ENCODE measurements at places on chromosomes 13 and 19.
A peak's percentile ranks its signal among the peaks of the same experiment; 100 is the strongest.

GRCh38 chr13:114111577-114111976, 20.8 kb downstream of the RASA3 start:
- DNase-seq = no peak

GRCh38 chr19:55675661-55676354, 782 bp downstream of the EPN1 start:
- no peak for DNase-seq

DNA sequence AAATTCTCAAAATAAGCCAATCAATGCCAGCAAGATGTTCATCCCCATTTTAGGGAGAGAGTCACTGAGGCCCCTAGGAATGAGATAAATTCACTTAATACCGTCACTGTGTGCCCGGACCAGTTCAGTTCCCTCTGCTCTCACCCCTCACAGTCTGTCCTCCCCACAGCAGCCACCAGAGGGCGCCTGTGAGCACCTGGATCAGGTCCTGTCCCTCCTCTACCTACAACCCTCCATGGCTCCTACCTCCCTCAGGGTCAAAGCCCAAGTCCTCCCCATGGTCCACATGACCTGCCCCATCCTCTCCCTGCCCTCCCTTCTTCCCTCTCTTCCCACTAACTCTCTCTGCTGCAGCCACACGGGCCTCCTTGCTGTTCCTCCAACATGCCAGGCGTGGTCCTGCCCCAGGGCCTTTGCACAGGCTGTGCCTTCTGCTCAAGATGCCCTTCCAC, 42.0 kb upstream of the NFIC start:
- peak; percentile 42 for DNase-seq

GRCh38 chr13:71814806-71815360, 52.1 kb downstream of the DACH1 start:
- DNase-seq = no peak

- DNase-seq = no peak
These were observed 12.2 kb downstream of the GRIK5 start for GRCh38 chr19:42057846-42058245.

DNA sequence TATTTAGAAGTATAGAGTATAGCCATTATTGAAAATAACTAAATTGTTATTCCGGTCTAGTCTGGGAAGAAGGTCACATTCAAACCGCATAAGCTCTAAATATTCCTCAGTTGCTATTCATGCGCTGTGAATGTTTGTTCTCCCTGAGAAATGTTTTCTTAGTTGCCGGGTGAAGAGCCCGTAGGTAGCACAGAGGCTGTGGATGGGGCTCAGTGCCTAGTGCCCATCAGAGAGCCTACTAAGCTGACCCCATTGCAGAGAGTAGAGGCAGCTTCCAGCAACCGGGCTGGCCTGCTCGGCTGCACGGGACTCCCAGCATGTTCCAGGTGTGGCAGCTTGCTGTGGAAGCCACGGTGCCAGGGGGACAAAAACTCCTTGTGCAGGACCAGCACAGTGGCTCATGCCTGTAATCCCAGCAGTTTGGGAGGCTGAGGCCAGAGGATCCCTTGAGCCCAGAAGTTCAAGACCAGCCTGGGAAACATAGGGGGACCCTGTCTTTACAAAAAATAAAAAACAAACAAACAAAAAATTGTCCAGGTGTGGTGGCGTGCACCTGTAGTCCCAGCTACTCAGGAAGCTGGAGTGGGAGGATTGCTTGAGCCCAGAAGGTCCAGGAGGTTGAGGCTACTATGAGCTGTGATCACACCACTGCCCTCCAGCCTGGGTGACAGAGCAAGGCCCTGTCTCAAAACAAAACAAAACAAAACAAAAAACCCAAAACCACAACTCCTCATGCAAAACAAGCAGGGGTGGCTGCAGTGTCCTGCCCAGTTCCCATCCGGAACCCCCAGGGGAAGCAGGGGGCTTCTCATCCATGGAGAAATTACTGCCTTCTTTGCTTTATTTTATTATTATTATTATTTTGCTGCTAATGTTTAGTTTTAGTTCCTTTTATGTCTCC, 82.5 kb downstream of the KCTD15 start:
- no peak for DNase-seq

DNA sequence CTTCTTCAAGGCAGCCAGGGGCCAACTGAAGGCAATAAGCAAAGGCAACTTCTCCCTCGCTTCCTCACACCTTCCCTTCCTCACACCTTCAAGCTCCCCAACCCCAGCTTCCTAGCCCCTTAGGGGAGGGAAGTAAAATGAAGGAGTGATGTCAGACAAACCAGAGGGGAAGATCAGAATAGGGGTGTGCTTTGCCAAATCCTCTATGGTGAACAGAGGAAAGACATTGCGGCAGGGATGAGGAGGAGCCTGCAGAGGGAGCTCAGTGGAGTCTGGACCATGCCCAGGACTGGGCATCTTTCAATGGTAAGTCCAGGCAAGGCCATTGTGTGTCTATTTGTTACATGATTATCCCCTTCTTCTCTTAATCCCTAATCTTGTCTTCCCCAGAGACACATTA, 164.0 kb downstream of the TSHZ3 start:
- DNase-seq = no peak

GRCh38 chr13:21823949-21824348, 153.1 kb downstream of the FGF9 start:
- no peak for DNase-seq

GRCh38 chr19:708154-709143, at the start of gene PALM:
PALM (plus strand) TSS chr19:708935; CDS start chr19:709147, 212 bp downstream.
- no peak for DNase-seq

DNA sequence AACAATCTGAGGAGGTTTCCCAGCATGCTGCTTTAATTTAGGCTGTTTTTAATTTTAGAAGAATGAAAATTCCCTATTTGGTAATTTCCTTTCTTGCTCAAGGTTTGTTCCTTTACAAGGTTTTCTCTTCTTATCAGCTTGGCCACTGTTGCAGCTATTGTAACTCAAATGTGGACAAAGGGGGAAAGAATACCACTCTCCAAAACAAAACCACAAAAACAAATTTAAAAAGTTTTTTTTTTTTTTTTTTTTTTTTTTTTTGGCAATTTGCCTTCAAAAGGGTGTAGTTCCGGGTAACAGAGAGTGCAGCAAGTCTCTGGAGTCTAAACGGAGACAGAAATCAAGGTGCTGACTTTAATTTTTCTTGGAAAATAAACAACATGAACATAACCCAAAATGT, 306.4 kb upstream of the ARGLU1 start:
- no peak for DNase-seq

GRCh38 chr13:20401931-20402856, 123.5 kb downstream of the CRYL1 start:
- DNase-seq = no peak

GRCh38 chr13:66076417-66076816, 1153.7 kb downstream of the PCDH9 start:
- DNase-seq = no peak
